ENCODE measurements at places on chromosomes 4 and X.

- no peak for DNase-seq
These were observed 45.2 kb downstream of the SHROOM4 start for GRCh38 chrX:50768801-50769200.

GRCh38 chr4:2800691-2801596 is 8.1 kb downstream of the SH3BP2 start:
- no peak for DNase-seq

DNA sequence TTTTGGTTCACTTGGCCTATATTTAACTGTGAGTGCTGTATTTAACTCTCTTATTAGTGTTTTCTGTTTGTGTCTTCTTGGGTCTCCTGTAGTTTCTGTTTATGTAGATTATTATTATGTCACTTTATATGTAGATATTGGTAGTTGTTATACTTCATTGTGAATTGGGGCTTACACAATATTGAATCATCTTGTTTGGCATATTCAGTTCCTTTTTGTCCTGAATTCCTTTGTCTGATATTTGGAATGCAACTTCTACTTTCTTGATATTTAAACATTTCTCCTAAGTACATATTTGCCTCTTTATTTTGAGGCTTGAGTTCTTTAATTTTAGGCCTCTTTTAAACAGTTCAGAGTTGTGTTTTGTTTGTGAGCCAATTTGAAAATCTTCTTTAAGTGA is 544.8 kb upstream of the ADGRL3 start:
- DNase-seq: no peak

GRCh38 chrX:68831405-68832100 is 2.7 kb downstream of the EFNB1 start:
- DNase-seq: no peak
